ENCODE measurements at places on chromosomes 5 and 9.

GRCh38 chr5:32475334-32476097 lies 31.0 kb upstream of the ZFR start:
- DNase-seq: no peak

GRCh38 chr9:93183131-93183662 lies 742 bp upstream of the WNK2 start:
- DNase-seq: no peak

GRCh38 chr5:139058121-139058520 lies 140.0 kb downstream of the SIL1 start:
- no peak for DNase-seq

DNA sequence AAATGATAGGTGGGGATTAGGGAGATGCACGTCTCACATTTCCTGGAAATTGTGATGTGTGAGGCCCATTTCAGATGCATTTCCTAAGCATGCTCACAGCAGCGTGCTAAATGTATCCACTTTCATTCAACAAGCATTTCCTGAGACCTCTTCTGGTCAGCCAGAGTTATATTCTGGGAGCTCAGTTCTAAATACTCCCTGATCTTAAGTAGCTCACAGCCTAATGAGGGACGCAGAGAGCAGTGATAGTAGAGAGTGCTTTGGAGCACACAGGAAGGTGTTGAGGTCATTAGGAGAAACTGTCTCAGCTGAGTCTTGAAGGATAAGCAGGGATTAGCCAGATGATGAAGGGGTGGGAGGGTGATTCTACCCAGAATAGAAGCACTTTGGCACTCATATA lies 46.2 kb upstream of the FSD1L start:
- no peak for DNase-seq

DNA sequence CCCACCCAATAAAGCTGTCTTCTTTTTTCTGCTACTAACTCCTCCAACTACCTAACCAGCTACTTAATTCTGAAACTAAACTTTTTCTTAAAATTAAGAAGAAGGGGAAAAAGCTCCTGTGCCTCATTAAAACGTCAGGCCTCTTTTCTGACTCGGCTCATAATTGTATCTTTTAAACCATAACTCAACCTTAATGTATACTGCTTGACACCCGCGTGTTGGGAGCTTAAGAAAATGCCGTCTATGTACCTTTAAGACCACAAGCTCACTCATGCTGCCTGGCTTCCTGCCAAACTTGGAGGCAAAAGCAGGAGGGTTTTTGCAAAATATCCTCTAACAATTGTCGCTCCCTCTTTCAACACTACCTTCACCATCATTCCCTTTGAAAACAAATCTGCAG lies 5.0 kb downstream of the EBF1 start:
- DNase-seq: peak; percentile 30

GRCh38 chr5:91077623-91078022 lies 305.5 kb downstream of the ARRDC3 start:
- DNase-seq: no peak

- no peak for DNase-seq
Measured at GRCh38 chr5:158676642-158677469, 422.9 kb downstream of the EBF1 start.

- no peak for DNase-seq
Measured at GRCh38 chr9:90900130-90900529, 98.5 kb downstream of the SYK start.

DNA sequence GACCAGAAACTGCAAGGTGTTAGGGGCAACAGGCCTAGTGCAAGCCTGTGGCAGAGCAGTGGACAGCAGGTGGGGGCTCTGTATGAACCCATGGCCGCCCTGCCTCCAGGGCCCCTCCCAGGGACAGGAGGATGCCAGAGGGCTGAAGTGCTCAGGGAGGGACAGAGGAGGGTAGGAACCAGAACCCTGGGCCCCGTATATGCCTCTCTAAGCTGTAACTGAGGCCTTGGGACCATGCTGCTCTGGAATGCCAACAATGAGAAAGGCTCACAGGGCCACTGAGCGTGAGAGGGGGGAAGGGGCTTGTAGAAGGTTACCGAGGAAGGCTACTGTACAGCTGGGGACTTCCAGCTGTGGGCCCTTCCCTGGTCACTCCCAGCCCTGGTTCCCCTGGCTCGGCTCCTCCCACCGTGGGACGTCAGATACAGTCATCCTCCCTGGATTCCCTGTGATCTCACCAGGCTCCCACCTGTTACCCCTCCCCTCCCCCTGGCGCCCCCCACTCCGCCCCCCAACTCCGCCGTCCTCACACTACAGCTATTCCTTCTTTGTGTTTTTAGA lies 21.1 kb downstream of the AQP7 start:
- DNase-seq: no peak

- no peak for DNase-seq
Measured at GRCh38 chr9:75134495-75134894, 46.2 kb downstream of the OSTF1 start.

GRCh38 chr5:135073761-135074345 lies 39.8 kb upstream of the PITX1 start:
- DNase-seq: no peak

DNA sequence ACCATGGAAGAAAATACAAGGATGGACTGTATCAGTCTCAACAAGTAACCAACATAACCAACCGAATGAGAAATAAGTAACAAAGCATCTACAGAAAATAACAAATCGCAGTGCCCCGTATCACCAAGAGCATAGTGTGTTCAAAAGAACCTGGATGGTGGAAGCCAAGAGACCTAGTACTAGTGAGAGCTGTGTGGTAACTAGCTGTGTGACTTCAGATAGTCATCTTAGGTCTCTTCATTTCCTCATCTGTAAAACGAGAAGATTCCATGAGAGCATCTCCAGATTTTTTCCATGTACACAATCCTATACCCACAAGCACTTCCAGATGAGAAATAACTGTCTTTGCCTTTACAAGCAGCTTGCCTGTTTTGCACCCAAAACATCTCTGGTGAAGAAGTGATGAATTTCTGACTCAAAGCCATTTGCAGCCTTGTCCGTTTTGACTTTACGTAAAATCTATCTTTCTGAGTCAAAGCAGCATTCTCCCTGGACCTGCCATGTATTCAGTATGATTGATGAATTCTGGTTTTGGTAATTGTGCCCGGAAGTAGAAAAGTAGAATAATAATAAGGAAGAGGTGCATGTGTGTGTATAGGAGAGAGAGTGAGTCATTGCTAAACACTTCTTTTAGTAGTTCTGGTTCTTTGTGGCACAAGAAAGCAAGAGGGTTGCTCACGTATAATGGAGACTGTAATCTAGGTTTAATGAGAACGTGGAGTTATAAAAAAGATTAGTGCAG lies 41.0 kb downstream of the AOPEP start:
- DNase-seq: no peak

DNA sequence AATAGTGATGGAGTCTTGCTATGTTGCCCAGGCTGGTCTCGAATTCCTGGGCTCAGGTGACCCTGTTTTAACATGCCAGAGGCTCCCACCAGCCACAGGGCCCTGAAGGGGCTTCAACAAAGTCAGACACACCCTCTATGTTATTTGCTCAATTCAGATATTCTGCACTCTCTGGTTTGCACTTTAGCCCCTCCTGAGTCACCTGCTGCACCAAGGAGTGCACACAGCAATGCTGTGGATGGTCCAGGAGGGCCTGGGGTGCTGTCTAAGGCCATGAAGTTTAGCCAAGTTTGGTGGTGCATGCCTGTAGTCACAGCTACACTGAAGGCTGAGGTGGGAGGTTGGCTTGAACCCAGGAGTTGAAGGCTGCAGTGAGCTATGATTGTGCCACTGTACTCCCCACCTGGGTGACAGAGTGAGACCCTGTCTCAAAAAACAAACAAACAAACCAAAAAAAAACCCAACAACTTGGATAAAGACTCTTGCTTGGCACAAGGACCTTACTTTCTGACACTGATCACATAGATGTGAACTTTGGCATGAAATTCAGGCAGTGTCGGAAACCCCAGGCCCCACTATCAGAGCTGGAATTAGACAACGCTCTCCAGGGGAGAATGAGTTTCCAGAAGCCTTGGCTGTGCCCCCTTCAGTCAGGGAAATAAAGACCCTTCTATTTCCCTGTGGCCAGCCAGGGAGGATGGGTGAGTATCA lies 39.7 kb upstream of the CDKN2AIPNL start:
- DNase-seq: no peak

GRCh38 chr9:127664678-127665507 lies 41.9 kb upstream of the CFAP157 start:
- no peak for DNase-seq

DNA sequence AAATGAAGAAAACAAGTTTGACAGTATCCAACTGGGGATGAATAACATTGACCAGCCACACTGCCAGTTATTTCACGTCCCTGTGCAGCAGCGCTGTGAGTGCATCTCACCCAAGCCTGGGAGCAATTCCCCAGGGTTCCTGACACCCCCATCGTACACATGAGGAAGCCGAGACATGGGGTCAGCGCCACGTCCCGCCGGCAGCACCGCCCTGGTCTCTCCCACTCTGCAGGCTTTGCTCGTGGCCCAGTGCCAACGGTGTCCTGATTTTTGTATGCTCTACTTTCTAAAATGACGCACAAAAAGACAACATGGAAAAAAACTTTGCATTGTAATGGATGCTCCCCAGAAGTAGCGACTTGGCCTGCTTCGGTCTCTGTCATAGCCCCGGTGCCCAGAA lies 14.3 kb downstream of the GTF3C5 start:
- no peak for DNase-seq

- DNase-seq: no peak
Measured at GRCh38 chr9:15513335-15513734, 2.6 kb upstream of the PSIP1 start.

- no peak for DNase-seq
Measured at GRCh38 chr5:143143973-143144372, 259.5 kb downstream of the NR3C1 start.

DNA sequence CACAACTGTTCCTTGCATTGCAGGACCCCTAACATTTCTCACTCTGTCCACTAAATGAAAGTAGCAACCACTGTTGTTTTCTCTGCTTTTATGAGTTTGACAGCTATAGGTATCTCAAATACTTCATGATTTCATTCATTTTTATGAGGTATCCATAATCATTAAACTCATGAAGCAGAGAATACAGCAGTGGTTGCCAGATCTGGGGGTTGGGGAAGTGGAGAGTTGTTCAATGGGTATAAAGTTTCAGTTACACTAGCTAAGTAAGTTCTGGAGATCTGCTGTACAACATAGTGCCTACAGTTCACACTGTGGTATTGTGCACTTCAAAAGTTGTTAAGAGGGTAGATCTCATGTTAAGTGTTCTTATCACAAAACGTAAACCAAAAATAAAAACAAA lies 23.4 kb upstream of the CAMK4 start:
- no peak for DNase-seq

DNA sequence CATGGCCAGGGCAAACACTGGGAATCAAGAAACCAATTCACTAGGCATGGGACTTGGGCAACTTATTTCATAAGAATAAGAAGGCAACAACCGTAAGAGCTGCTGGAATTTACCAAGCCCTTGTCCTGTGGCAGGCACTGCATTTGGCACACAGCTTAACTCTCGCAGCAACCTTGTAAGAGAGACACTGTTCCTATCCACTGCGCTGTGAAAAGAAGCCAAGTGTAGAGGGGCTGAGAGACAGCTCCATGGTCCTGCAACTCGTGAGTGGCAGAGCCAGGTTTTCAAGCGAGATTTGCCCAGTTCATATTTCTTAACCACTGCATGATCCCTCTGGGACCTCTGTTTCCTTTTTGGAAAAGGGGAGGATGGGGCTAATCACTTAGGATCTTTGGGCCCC lies 129.3 kb upstream of the STC2 start:
- no peak for DNase-seq

GRCh38 chr5:64018966-64019365 lies 56.7 kb upstream of the HTR1A start:
- no peak for DNase-seq

DNA sequence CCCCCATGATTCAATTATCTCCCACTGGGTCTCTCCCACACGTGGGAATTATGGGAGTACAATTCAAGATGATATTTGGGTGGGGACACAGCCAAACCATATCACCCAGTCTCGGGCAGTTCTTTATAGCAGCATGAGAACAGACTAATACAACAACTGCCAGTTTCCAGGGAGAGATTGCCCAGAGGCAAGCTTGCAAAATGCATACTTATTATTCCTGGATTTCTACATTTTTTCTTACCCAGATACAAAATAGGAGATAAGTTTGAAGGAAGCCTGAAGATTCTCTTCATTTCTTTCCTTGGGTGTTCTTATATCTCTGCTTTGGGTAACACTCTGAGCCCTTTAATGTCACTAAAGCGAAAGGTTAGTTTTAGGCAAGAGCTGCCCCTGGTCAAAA lies 691.2 kb downstream of the TAF11L14 start:
- no peak for DNase-seq

DNA sequence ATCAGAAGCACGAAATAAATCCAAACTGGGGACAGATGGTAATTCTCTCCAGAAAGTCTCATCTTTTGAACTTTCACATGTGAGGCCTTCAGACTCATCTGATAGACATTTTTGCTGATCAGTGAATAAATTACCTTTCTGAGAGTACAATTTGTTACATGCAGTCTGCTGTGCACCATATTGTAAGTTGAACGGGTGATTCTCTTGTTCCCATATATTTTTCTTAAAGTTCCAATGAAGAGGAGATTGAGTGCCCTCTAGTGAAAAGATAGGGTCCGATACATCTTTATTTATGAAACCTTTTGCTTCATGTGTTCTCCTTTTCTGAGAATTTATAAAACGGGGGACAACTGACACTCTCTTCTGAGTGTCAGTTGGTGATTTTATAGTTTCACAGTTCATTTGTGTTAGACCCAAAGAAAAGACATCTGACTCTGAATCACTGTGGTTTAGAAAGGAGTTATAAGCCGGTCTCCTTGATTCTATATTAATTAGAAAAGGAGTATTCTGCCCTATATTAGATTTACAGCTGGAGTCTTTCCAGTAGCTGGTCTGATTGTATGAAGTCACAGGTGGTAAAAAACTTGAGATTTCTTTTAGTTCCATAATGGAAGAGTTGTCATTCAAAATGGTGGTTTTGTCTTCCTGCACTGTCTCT lies 30.4 kb downstream of the GNG10 start:
- DNase-seq: no peak

- no peak for DNase-seq
Measured at GRCh38 chr5:96856371-96856770, 19.9 kb upstream of the ERAP2 start.

- no peak for DNase-seq
Measured at GRCh38 chr5:34563931-34564709, 92.0 kb upstream of the RAI14 start.

GRCh38 chr5:174140452-174141020 lies 95.0 kb downstream of the NSG2 start:
- DNase-seq: no peak

DNA sequence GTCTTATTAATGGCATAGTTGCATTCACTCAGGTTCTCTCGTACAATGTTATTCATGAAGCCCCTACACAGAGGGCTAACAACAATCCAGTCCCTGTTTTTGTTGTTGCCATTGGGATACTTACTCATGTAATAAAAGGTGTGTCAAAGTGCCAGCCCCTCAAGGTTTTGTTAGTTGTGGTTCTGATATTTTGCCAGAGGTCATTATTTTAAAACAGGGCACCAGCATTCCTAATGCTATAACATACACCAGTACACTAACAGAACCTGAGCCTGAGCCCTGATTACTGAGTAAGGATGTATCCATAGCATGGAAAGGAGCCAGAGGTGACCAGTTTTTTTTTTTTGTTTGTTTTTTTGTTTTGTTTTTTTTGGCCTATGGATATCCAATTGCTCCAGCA lies 50.2 kb downstream of the SMC2 start:
- no peak for DNase-seq
